SK-N-SH (cell line): ENCODE measurements at places on chromosomes 1 and 21. TPM values are rescaled to one million over a fixed set of nuclear protein-coding genes. Genes with fewer than 3 reads are reported as not detected.
A peak's percentile ranks its signal among the peaks of the same experiment; 100 is the strongest.

DNA sequence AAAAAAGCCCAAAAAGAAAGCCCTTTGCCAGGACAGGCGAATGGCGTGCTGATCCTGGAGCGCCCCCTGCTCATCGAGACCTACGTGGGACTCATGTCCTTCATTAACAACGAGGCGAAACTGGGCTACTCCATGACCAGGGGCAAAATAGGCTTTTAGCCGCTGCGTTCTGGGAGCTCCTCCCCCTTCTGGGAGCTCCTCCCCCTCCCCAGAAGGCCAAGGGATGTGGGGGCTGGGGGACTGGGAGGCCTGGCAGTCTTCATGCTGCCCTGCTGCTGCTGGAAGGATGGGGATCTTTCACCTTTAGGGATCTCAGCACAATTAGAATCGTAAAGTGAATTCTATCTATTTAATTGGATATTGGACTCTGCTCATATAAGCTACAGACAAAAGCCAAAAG is 3.6 kb downstream of the TPRG1L start:
- peaks cover 31% of the 10 kb centered on the region for H3K4me1 ChIP-seq
- no peak overlapping the region for H3K4me3 ChIP-seq
- peak; percentile 89 for DNase-seq
- H3K27me3 ChIP-seq: no peaks in the 10 kb centered on the region
- H3K27ac ChIP-seq: no peak overlapping the region

- DNase-seq: no peak
- H3K36me3 ChIP-seq: no peaks in the 10 kb centered on the region
- H3K27me3 ChIP-seq: no peaks in the 10 kb centered on the region
- no peaks in the 10 kb centered on the region for H3K4me1 ChIP-seq
These were observed 38.5 kb upstream of the ENAH start for GRCh38 chr1:225691377-225691776.

- H3K4me1 ChIP-seq: peaks cover 12% of the 10 kb centered on the region; the same call in 1 of the 2 replicates
- H3K4me3 ChIP-seq: no peak overlapping the region
- H3K27me3 ChIP-seq: no peaks in the 10 kb centered on the region
- no peak overlapping the region for H3K27ac ChIP-seq
- DNase-seq: no peak
- no peaks in the 10 kb centered on the region for H3K36me3 ChIP-seq
These were observed 224.8 kb upstream of the KCNK2 start for GRCh38 chr1:214857716-214858115.

DNA sequence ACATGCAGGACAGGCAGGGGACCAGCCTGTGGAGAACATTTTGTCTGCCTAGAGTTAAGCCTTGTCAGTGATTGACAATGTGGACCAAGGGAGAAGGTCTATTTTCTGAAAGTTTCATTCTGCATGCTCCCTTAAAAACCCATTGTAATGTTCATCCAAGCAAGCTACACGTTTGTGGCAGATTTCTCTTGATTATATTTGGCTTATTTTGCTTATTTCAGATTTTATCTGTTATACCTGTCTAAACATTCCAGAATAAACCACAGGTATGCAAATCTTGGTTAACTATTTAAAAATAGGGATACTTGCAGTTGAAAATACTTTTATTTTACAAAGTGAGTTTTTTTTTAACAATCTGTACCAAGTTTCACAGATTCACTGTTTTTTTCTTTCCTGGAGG is 78.2 kb upstream of the F3 start:
- H3K4me3 ChIP-seq: no peak overlapping the region
- no peaks in the 10 kb centered on the region for H3K36me3 ChIP-seq
- H3K4me1 ChIP-seq: peaks cover 8% of the 10 kb centered on the region; the same call in 1 of the 2 replicates
- no peak overlapping the region for H3K27ac ChIP-seq

DNA sequence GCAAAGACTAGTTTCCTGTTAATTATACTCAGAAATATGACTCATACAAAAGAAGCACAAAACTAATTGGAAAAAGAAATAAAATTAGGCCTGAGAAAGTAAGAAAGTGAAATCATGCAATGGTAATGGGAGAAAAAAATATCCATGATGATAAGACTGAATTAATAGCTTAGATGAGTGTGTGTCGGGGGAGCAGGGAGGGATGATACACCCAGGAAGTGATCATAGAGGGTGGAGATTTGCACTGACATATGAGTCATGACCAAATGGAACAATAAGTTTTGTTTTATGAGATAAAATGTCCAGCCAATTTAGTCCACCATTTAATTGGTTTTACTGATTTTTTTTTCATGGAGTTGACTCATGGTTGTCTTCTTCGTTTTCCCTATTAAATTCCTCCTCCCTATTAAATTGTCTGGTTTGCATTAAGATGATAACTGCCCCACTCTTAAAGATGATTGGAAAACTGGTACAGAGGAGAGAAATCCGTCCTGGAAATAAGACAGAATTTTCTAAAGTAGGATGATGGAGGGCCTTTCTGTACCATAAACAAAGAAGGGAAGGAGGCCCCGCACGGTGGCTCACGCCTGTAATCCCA is 111.7 kb upstream of the KCNJ6 start:
- no peaks in the 10 kb centered on the region for H3K36me3 ChIP-seq
- H3K4me1 ChIP-seq: no peaks in the 10 kb centered on the region
- no peak overlapping the region for H3K4me3 ChIP-seq
- H3K27me3 ChIP-seq: no peaks in the 10 kb centered on the region

- peaks cover 16% of the 10 kb centered on the region; the same call in 1 of the 2 replicates for H3K4me1 ChIP-seq
- no peaks in the 10 kb centered on the region for H3K27me3 ChIP-seq
- no peaks in the 10 kb centered on the region for H3K36me3 ChIP-seq
- no peak overlapping the region for H3K27ac ChIP-seq
- DNase-seq: peak; percentile 1
These were observed 7.1 kb downstream of the PDZK1IP1 start for GRCh38 chr1:47182676-47183235.

DNA sequence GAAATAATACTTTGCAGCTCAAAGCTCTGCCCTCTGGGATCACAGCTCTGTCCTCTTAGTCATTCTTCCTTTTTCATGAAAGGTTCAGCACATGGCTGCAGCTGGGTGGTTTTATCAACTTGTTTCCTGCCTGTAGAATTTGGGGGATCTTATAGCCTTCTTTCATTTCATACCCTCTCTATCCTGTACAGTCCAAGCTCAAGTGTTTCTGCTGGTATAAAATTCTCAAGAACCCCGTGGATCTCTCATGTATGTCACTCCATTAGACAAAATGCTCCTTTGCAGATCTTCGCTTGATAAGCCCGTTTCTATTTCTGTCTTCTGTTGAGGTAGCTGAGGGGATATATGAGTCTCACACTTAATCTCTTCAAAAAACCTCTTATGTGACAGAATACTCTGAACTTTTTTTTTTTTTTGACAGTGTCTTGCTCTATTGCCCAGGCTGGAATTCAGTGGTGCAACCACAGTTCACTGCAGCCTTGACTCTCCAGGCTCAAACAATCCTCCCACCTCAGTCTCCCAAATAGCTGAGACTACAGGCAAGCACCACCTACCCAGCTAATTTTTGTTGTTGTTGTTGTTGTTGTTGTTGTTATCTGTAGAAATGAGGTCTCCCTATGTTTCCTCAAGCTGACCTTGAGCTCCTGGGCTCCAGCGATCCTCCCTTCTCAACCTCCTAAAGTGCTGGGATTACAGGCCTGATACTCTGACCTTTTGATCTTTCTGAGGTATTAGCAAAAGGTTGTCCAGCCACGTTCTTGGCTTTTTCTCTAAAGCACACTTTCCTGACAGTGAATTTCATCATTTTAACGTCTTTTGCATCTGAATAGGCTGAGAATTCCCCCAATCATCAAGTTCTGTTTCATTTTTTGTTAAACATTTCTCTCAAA is 24.6 kb upstream of the COL9A2 start:
- no peak overlapping the region for H3K4me3 ChIP-seq
- H3K27me3 ChIP-seq: no peaks in the 10 kb centered on the region; the same call in 1 of the 2 replicates
- no peak for DNase-seq
- H3K36me3 ChIP-seq: no peaks in the 10 kb centered on the region

- peak; percentile 89 for DNase-seq
- H3K27ac ChIP-seq: no peak overlapping the region
- peaks cover 4% of the 10 kb centered on the region; the same call in 1 of the 2 replicates for H3K4me1 ChIP-seq
These were observed 101.8 kb downstream of the PRDM16 start for GRCh38 chr1:3170561-3171453.

DNA sequence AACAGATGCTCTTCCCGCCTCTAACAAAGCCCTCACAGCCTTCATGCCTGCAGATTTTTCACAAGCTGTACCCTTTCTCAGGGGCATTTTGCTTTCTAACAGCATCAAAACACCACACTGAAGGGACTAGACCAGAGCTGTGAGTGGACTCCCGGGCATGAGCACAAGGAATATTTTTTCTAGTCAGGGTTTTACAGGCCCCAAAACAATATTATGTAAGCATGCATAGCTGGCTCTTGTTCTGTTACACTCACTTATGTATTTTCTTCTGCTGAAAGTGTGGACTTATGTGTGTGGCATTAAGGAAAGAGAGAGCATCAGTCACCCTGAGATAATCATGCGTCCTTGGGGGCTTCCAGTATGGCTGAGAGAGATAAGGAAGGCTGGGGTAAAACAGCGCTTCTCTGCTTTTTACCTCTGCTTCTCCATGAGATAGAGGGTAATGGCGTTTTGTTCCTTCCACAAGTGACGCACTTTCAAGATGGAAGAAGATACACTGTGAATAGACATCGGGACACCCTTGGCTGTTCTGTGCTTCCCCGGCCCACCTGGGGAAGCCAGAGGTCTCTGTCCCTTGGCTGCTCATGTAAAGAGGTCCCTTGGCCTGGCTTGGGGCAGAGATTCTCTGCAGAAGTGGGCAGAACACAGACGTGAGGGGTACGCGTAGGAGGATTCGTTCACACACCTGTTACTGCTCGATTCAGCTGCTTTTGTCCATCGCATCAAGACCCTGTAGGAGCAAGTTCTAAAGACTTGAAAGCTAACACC is 266.7 kb upstream of the RAB4A start:
- no peak overlapping the region for H3K4me3 ChIP-seq
- no peak overlapping the region; the same call in 1 of the 2 replicates for H3K27ac ChIP-seq
- no peak for DNase-seq
- peaks cover 14% of the 10 kb centered on the region; the same call in 1 of the 2 replicates for H3K4me1 ChIP-seq
- H3K36me3 ChIP-seq: no peaks in the 10 kb centered on the region

DNA sequence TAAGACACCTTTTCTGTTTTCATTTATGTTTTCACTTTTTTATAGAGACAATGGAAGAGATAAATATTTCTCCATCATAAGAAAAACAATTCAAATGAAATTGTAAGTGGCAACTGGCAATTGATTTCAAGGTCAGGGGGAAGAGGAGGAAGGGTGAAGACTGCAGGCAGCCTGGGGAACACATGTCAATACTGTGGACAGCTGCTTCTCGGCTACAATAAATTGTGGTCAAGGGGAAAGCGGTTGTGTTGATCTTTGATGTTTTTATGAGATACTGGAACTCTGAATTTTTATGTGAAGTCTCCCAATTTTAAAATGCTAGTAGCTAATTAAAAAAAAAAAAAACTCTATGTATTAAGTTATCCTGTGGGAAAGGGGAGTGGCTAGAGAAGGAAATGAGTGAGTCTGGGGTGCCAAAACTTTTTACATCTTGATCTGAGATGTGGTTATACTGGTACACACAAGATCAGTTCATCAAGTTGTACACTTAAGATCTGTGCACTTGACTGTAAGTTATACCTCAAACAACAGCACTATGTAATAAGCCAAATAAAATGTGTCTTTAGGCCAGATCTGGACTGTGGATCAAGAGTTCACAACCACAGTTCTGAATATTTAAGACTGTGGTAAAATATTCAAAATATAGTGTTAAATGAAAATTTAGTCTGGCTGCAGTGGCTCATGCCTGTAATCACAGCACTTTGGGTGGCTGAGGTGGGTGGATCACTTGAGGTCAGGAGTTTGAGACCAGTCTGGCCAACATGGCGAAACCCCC is 18.0 kb downstream of the SSX2IP start:
- no peaks in the 10 kb centered on the region for H3K27me3 ChIP-seq
- H3K4me3 ChIP-seq: no peak overlapping the region
- peaks cover 23% of the 10 kb centered on the region for H3K36me3 ChIP-seq
- DNase-seq: no peak
- no peak overlapping the region for H3K27ac ChIP-seq

DNA sequence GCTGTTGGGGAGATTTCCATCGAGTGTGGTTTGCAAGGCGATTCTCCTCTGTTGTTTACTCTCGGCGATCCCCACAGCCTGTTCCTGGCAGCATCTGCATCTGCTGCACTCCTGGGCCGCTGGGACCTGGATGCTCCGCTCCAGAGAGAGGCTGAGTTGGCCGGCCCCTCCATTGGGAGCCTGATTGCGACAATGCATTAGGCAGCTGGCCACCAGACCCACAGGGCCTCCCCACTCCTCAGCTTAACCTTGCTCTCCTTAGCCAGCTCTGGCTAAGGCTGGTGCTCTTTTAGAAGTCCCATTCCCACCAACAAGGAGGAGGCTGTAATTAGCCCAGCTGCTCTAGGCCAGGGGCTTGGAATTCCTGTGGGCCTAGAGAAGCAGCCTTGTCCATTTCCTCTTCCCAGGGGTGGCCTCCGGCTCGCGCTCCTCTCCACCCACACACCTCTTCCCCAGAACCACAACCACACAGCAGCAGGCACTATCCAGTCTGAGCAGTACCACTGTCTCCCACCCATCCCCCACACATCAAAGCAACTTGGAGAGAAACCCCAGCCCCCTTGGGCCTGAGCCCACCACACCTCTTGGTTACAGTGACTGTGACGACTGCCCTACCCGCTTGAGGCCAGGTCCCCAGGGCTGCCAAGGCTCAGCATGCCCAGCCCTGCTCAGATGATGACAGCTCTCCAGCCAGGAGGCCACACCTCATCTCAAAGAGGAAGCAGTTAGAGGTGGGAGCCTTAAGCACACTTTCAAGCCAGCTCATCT is 193.8 kb upstream of the EDN2 start:
- DNase-seq: no peak
- H3K36me3 ChIP-seq: no peaks in the 10 kb centered on the region
- H3K4me1 ChIP-seq: no peaks in the 10 kb centered on the region
- H3K4me3 ChIP-seq: no peak overlapping the region

- no peak for DNase-seq
- H3K36me3 ChIP-seq: no peaks in the 10 kb centered on the region
- H3K4me1 ChIP-seq: no peaks in the 10 kb centered on the region
- H3K4me3 ChIP-seq: no peak overlapping the region
These were observed 57.7 kb downstream of the ZNF697 start for GRCh38 chr1:119590393-119590792.

DNA sequence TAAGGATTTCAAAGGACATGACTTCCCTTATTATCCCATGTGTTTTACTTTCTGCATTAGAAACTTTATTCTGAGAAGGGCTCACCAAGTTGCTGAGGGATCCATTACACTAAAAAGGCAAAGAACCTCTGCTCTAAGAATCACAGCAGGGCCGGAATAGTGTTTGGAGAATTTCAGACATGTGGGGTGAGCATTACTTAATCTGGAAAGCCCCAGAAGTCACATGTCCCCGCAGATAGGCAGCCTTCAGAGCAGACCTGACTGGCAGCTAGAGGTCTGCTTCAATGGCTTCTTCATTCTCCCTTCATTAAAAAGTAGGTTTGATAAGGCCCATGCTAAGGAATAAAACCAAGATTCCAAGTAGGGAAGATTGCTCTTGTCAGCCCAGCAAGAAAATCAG is 52.6 kb upstream of the RBM15 start:
- DNase-seq: no peak
- H3K27ac ChIP-seq: no peak overlapping the region
- H3K4me1 ChIP-seq: peaks cover 10% of the 10 kb centered on the region; the same call in 1 of the 2 replicates

- H3K27ac ChIP-seq: peak overlapping the region; percentile 50; the same call in 1 of the 2 replicates
- H3K27me3 ChIP-seq: no peaks in the 10 kb centered on the region
- H3K4me3 ChIP-seq: peak overlapping the region; percentile 78
- peaks cover 7% of the 10 kb centered on the region; the same call in 1 of the 2 replicates for H3K4me1 ChIP-seq
- peak; percentile 48 for DNase-seq
These were observed 569 bp downstream of the RCAN3 start for GRCh38 chr1:24503059-24503751.

GRCh38 chr1:59418363-59419144 is 121.7 kb downstream of the FGGY start:
- no peak overlapping the region for H3K4me3 ChIP-seq
- no peaks in the 10 kb centered on the region for H3K36me3 ChIP-seq
- no peaks in the 10 kb centered on the region for H3K4me1 ChIP-seq
- no peaks in the 10 kb centered on the region for H3K27me3 ChIP-seq
- no peak for DNase-seq

The TNFSF18 gene
- polyA plus RNA-seq: 1.2 and 2.8 TPM in 2 replicates

The SLC6A9 gene
- polyA plus RNA-seq: 3.6 and 3.9 TPM in 2 replicates

The LIN9 gene
- polyA plus RNA-seq: 1.7 and 2.5 TPM in 2 replicates
